Sciatic nerve (tissue), 2 donors: ENCODE measurements at places on chromosomes 2 and 18. TPM values are rescaled to one million over a fixed set of nuclear protein-coding genes. Genes with fewer than 3 reads are reported as not detected.

CERKL gene
- total RNA-seq: not detected

EIF2B4 gene
- total RNA-seq: 39.1 TPM

ATIC gene
- total RNA-seq: 62.8 TPM

GRCh38 chr2:173831312-173832229 lies 133.6 kb downstream of the SP3 start:
- peak; percentile 84 for DNase-seq

GRCh38 chr2:113181258-113182051 lies 7.7 kb downstream of the PSD4 start:
- no peak for DNase-seq

GRCh38 chr2:75627902-75628504 lies 18.6 kb upstream of the MRPL19 start:
- peak; percentile 88 for DNase-seq

DNA sequence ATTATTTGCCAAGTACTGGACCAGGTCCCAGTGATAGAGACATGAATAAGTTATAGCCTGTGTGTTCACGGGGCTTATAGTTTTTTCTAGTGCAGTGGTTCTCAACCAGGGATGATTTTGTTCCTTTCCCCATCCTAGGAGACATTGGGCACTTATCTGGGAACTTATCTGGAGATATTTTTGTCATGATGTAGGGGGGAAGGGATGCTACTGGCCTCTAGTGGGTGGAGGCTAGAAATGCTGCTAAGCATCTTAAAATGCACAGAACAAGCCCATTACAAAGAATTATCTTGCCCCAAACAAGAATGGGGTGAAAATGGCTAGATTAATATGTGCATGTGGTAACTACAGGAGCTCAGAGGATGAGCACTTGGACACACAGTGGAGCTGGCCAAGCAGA lies 75.2 kb downstream of the KLHL29 start:
- no peak for DNase-seq

- no peak for DNase-seq
Observed at GRCh38 chr18:67421651-67422050, 94.9 kb downstream of the DSEL start.

DNA sequence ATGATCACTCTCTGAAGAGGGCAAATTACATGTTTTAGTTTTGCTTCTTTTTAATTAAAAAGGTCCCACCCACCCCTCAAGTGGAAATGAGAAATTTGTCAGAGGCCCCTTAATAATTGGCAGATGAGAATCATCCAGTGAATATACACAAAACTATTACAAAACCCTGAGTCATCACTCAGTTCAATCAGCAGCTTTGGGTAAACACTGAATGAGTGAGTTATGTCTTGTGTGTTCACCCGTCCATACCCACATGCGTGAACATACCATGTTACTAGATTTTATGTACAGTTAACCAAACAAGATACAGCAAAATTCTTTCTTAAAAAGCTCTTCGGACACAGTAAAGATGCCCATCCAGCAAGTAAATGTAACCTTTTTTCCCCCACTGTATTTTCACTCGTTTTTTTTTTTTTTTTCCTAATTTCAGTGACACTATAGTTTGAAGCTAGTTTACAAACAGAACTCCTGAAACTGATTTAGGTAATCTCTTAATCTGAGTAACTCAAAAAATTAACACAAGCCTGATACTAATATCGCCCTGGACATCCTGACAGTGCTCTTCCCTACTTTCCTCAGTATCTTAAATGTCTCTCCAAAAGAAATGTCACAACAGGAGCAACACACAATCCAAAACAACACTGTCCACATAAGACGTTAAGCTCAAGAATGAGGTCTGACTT lies 1.4 kb downstream of the PSME4 start:
- DNase-seq: no peak
